ENCODE measurements at places on chromosomes 13 and 19. TPM values are rescaled to one million over a fixed set of nuclear protein-coding genes. Genes with fewer than 3 reads are reported as not detected.

Gene SIGLEC8
- polyA plus RNA-seq, result not detected

Gene FGF21
- polyA plus RNA-seq, result not detected

Gene KCNRG
- 0.30 TPM for polyA plus RNA-seq

Gene WASF3
- polyA plus RNA-seq, result not detected

Gene GJA3
- 0.47 TPM for polyA plus RNA-seq

Gene CGB1
- polyA plus RNA-seq, result not detected

Gene PTGER1
- not detected for polyA plus RNA-seq

Gene SERPINE3
- polyA plus RNA-seq, result not detected

DNA sequence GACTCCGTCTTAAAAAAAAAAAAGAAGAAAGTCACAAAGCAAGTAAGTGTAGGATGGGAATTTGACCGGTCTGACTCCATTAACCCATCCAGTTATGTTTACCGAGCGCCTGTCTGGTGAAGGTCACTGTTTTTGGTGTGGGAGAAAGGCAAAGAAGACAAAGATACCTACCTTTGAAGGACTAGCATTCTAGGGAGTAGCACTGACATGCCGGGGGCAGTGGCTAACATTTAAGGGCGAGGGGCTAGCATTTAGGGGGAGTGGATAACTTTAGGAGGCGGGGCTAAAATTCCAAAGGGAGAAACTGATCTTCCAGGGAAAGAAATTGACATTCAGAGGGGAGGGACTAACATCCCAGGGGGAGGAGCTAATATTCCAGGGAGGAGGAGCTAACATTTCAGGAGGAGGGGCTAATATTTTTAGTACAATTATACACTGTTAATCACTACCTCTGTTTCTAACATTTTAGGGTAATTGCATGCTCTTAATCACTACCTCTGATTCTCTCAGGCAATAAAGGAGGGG lies 8.7 kb downstream of the GPR32 start:
- DNase-seq, result no peak
- H3K27me3 ChIP-seq, result peaks cover 58% of the 10 kb centered on the region

- H3K4me1 ChIP-seq, result peaks cover 50% of the 10 kb centered on the region
- H3K27ac ChIP-seq, result peak within 1 kb of the TSS; percentile 96
- H3K36me3 ChIP-seq, result no peaks in the 10 kb centered on the region
Observed at GRCh38 chr13:112689303-112690245, at the start of gene ATP11A. Gene ATP11A, plus strand, starts transcription at chr13:112690038. Its CDS starts 379 bp downstream, at chr13:112690417.

DNA sequence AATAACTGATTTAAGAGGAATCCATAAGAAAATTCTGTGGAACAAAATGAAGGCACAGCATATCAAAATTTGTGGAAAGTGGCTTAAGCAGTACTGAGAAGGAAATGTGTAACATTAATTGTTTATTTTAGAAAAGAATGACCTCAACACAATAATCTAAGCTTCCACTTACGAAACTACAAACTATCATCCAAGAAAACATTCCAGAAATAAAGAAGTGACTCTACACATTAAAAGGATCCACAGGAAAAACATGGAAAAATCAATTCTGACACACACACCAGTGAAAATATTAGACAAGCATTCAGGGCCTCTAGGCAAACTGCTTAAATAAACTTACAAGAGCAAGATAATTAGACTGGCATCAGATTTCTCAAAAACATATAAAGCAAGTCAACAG lies 14.0 kb downstream of the EXOSC8 start:
- H3K4me3 ChIP-seq, result no peak overlapping the region
- peaks cover 22% of the 10 kb centered on the region for H3K36me3 ChIP-seq
- DNase-seq, result no peak
- H3K27ac ChIP-seq, result peak overlapping the region; percentile 8

DNA sequence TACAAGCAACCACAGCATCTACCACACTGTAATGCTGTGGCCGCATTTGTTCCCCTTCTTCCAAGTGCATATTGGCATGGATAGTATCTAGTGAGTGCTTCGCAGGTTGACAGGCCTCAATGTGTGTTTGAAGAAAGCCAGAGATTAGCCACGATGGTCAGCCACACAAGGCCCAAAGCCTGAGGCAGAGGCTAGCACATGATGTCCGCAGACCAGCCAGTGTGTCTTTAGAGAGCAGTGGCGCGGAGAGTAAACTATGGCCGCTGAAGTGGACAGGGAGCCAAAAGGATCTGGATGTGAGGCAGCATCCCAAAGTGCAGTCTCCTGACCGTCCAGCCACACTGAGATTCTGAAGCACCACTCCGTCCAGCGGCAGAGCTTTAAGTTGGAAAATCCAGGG lies 36.0 kb downstream of the BRD4 start:
- no peak for DNase-seq
- H3K27ac ChIP-seq, result peak overlapping the region; percentile 87
- H3K36me3 ChIP-seq, result peaks cover 1% of the 10 kb centered on the region
- peaks cover 100% of the 10 kb centered on the region for H3K4me1 ChIP-seq
- H3K27me3 ChIP-seq, result no peaks in the 10 kb centered on the region

GRCh38 chr13:59304596-59304995 lies 859.1 kb downstream of the DIAPH3 start:
- H3K27ac ChIP-seq, result no peak overlapping the region
- peaks cover 6% of the 10 kb centered on the region for H3K27me3 ChIP-seq
- no peak for DNase-seq
- H3K4me3 ChIP-seq, result no peak overlapping the region
- no peaks in the 10 kb centered on the region for H3K4me1 ChIP-seq

GRCh38 chr19:49597703-49597974 lies 6.7 kb downstream of the PRR12 start:
- no peak overlapping the region for H3K4me3 ChIP-seq
- no peak overlapping the region for H3K27ac ChIP-seq
- H3K27me3 ChIP-seq, result no peaks in the 10 kb centered on the region
- no peak for DNase-seq
- H3K36me3 ChIP-seq, result no peaks in the 10 kb centered on the region

- no peaks in the 10 kb centered on the region for H3K36me3 ChIP-seq
- H3K4me1 ChIP-seq, result no peaks in the 10 kb centered on the region
- H3K27ac ChIP-seq, result no peak overlapping the region
- DNase-seq, result no peak
Observed at GRCh38 chr13:63149375-63149774, 1733.7 kb upstream of the PCDH20 start.

DNA sequence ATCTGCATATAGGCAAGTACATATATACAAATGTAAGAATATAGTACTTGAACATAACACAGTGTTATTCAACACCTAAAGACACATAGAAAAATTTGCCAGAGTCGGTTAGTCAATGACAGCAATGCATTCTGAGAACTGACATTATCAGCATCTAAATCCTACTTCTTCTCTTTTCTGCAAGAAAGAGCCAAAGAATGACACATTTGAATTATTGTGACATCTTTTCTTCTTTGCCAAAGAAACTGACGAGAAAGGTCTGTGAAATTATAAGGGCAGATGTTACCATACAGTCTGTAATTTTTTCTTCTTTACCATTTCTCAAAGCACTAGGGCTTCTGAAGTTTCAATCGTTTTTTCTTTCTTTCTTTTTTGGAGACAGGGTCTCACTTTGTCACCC lies 350.9 kb upstream of the NBEA start:
- no peaks in the 10 kb centered on the region for H3K36me3 ChIP-seq
- H3K4me3 ChIP-seq, result no peak overlapping the region
- no peak overlapping the region for H3K27ac ChIP-seq
- no peaks in the 10 kb centered on the region for H3K4me1 ChIP-seq
- DNase-seq, result no peak
- H3K27me3 ChIP-seq, result no peaks in the 10 kb centered on the region

DNA sequence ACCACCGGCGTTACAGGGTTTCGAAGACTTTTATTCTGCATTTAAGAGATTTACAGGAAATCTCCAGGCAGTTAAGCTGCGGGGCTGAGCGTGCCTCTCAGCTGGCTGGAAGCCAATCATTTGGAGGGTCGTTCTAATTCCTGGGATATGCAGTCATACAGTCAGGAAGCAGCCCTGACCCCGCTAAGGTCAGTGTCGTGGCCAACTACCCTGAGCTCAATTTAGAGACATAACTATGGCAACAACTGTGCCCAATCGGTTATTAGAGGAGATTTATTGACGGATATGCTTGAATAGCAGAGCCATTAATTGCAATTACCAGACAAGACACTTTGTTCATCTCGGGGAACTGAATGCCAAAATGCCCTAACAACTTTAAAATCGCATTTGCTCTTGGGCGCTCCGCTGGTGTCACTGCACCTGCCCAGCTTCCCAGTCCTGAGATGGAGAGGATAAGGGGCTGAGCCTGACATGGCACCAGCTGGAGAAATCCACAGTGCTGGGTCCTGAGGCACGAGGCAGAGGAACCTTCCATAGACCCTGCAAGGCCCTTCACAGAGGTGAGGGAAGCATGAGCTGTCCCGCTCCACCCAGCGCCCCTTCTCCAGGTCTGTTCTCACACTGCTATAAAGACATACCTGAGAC lies 15.1 kb upstream of the ZNF507 start:
- H3K4me3 ChIP-seq, result no peak overlapping the region
- no peaks in the 10 kb centered on the region for H3K36me3 ChIP-seq
- DNase-seq, result no peak
- H3K27me3 ChIP-seq, result peaks cover 19% of the 10 kb centered on the region

GRCh38 chr19:49631014-49631588 lies 8.8 kb downstream of the RRAS start:
- no peak overlapping the region for H3K4me3 ChIP-seq
- DNase-seq, result no peak
- H3K4me1 ChIP-seq, result no peaks in the 10 kb centered on the region
- peaks cover 18% of the 10 kb centered on the region for H3K36me3 ChIP-seq
- no peaks in the 10 kb centered on the region for H3K27me3 ChIP-seq

DNA sequence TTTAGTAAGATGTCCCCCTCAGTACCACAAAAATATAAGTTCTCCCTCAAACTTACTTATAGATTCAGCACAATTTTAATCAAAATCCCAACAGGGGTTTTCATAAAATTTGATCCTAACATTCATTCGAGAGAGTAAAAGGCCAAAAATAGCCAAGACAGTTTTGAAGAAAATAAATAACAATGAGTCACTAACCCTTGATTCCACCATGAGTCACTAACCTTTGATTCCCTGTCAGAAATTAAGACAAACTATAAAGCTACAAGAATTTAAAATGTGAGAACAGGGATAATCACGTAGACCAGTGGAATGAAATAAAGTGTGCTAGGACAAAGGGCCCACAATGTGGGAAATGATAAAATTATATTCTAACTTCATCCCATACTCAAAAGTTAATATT lies 320.3 kb downstream of the SUCLA2 start:
- H3K36me3 ChIP-seq, result no peaks in the 10 kb centered on the region
- no peaks in the 10 kb centered on the region for H3K4me1 ChIP-seq
- no peak overlapping the region for H3K27ac ChIP-seq
- H3K4me3 ChIP-seq, result no peak overlapping the region
- DNase-seq, result no peak
- H3K27me3 ChIP-seq, result peaks cover 9% of the 10 kb centered on the region

- no peak overlapping the region for H3K27ac ChIP-seq
- no peak overlapping the region for H3K4me3 ChIP-seq
- no peak for DNase-seq
- no peaks in the 10 kb centered on the region for H3K4me1 ChIP-seq
- H3K27me3 ChIP-seq, result no peaks in the 10 kb centered on the region
Observed at GRCh38 chr13:60441761-60442160, 44.7 kb downstream of the TDRD3 start.

DNA sequence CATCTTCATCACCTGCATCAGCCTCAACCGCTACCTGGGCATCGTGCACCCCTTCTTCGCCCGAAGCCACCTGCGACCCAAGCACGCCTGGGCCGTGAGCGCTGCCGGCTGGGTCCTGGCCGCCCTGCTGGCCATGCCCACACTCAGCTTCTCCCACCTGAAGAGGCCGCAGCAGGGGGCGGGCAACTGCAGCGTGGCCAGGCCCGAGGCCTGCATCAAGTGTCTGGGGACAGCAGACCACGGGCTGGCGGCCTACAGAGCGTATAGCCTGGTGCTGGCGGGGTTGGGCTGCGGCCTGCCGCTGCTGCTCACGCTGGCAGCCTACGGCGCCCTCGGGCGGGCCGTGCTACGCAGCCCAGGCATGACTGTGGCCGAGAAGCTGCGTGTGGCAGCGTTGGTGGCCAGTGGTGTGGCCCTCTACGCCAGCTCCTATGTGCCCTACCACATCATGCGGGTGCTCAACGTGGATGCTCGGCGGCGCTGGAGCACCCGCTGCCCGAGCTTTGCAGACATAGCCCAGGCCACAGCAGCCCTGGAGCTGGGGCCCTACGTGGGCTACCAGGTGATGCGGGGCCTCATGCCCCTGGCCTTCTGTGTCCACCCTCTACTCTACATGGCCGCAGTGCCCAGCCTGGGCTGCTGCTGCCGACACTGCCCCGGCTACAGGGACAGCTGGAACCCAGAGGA lies 2.6 kb downstream of the P2RY11 start:
- no peaks in the 10 kb centered on the region for H3K27me3 ChIP-seq
- DNase-seq, result no peak
- no peaks in the 10 kb centered on the region for H3K36me3 ChIP-seq
- H3K4me1 ChIP-seq, result peaks cover 61% of the 10 kb centered on the region
- no peak overlapping the region for H3K27ac ChIP-seq
- H3K4me3 ChIP-seq, result no peak overlapping the region

DNA sequence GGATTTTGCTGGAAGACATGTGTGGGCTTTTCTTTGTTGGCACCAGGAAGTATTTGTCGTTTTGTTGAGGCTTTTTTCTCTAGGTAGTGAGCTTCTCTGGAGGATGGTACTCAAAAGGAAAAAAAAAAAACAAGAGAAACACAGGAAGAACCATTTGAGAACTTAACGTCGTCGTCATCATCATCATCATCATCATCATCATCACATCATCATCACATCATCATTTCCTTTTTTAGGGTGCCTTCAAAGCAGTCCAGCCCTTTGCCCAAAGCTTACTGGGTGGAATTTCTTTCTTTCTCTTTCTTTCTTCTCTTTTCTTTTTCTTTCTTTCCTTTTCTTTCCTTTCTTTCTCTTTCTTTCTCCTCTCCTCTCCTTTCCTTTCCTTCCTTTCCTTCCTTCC lies 2.2 kb upstream of the AMER2 start:
- no peak overlapping the region for H3K4me3 ChIP-seq
- H3K4me1 ChIP-seq, result peaks cover 13% of the 10 kb centered on the region
- H3K27me3 ChIP-seq, result peaks cover 69% of the 10 kb centered on the region
- no peak for DNase-seq
- H3K36me3 ChIP-seq, result no peaks in the 10 kb centered on the region
- H3K27ac ChIP-seq, result no peak overlapping the region

DNA sequence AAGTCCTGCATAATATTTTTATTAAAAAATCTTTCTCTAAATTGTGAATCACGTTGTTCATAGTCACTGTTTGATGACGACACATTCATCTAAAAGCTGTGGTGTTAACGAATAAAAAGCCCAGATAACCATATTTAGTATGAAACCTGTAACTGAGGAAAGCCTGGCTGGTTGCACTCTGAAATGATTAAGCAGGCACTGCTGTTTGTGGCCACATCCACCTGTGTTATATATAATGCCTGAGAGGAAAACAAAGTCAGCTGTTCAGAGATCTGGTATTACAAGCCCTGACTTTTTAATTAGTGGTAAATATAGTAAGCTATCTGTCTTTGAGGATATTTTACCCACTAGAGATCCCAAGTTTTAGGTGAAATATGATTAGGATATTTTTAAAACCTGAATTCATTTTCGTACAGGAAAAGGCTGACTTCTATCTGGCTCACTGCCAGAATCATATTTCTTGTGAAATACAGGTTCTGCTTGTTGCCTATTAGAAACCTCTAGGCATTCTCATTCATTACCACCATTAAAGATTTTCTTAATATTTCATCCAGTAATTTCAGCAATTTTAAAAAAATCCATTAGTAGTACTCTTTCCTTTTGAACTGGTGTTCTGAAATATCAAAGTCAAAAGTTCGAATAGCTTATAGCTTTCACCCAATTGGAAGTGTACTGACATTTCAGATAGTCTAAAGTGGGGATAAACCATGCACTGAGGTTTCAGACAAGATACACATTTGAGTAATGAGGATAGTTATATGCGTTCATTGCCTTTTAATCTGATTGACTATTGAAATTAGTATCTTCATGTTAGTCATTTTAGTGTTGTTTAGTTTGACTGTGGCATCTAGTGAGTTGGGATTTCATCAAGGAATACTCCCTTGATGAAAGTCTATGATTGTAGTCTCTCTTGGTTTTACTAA lies 79.7 kb downstream of the LMO7 start:
- H3K27me3 ChIP-seq, result no peaks in the 10 kb centered on the region
- H3K4me1 ChIP-seq, result no peaks in the 10 kb centered on the region
- no peak overlapping the region for H3K27ac ChIP-seq
- H3K4me3 ChIP-seq, result no peak overlapping the region

Data from naive thymus-derived CD8-positive, alpha-beta T cell (primary cell).